Renal pelvis (tissue), 12 donors: ENCODE measurements at places on chromosomes 1 and 21. TPM values are rescaled to one million over a fixed set of nuclear protein-coding genes. Genes with fewer than 3 reads are reported as not detected.

EXTL1 gene
- 1.7 TPM for polyA plus RNA-seq

ZNF436 gene
- 33.6 TPM for polyA plus RNA-seq

PMF1 gene
- 102 TPM for polyA plus RNA-seq

SPRR2B gene
- 0.16 TPM for polyA plus RNA-seq

TTC39A gene
- 12.3 TPM for polyA plus RNA-seq

DSTYK gene
- 18.0 TPM for polyA plus RNA-seq

KCNT2 gene
- polyA plus RNA-seq = 7.3 TPM

RHEX gene
- 5.0 TPM for polyA plus RNA-seq

PODN gene
- polyA plus RNA-seq = 2.0 TPM

PPM1J gene
- polyA plus RNA-seq = 2.0 TPM

KRTAP7-1 gene
- not detected for polyA plus RNA-seq

AMY1B gene
- 0.16 TPM for polyA plus RNA-seq

HTR6 gene
- 2.4 TPM for polyA plus RNA-seq

BATF3 gene
- 1.9 TPM for polyA plus RNA-seq

GCSAML gene
- 0.58 TPM for polyA plus RNA-seq

CNIH3 gene
- polyA plus RNA-seq = 9.5 TPM
